Heart left ventricle (tissue), 16 donors: ENCODE measurements at places on chromosomes 3 and 15. TPM values are rescaled to one million over a fixed set of nuclear protein-coding genes. Genes with fewer than 3 reads are reported as not detected.

- H3K36me3 ChIP-seq, result no peaks in the 10 kb centered on the region
- no peak overlapping the region for H3K4me3 ChIP-seq
- no peaks in the 10 kb centered on the region for H3K27me3 ChIP-seq
Measured at GRCh38 chr3:17110660-17111396, 226.1 kb downstream of the PLCL2 start.

PLCB2 gene
- polyA plus RNA-seq, result 7.7 TPM

P2RY14 gene
- 0.75 TPM for polyA plus RNA-seq

DLEC1 gene
- polyA plus RNA-seq, result 0.06 TPM

CHRD gene
- polyA plus RNA-seq, result 6.3 TPM

- no peak for DNase-seq
- H3K4me3 ChIP-seq, result no peak overlapping the region
- H3K4me1 ChIP-seq, result peaks cover 12% of the 10 kb centered on the region
- H3K27me3 ChIP-seq, result no peaks in the 10 kb centered on the region
Measured at GRCh38 chr3:67599821-67600220, 54.6 kb downstream of the SUCLG2 start.

DNA sequence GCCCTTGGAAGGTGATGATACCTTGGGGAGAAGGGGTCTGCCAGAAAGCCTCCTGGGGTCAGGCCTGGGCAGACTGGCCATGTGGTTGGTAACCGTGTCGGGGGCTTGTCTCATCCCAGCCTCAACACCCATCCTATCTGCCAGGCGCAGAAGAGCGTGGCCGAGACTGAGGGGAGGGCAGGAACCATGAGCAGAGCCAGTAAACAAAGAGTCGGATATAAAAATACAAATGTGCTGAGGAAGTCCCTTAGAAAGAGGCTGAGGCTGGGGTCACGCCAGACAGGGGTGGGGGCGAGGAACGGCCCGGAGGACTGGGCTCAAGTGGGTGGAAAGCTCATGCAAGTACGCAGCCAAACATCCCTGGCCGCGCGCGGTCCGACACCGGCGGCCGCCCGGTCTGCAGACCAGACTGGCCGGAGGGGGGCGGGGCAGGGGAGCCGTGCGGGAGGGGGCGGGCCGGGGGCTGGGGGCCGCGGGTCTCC lies 1.9 kb downstream of the CAMK2N2 start:
- H3K27me3 ChIP-seq, result peaks cover 36% of the 10 kb centered on the region
- no peak overlapping the region for H3K4me3 ChIP-seq
- H3K4me1 ChIP-seq, result peaks cover 35% of the 10 kb centered on the region
- DNase-seq, result no peak
- H3K36me3 ChIP-seq, result no peaks in the 10 kb centered on the region

THPO gene
- 0.19 TPM for polyA plus RNA-seq

- no peaks in the 10 kb centered on the region for H3K36me3 ChIP-seq
- H3K4me1 ChIP-seq, result peaks cover 3% of the 10 kb centered on the region
- DNase-seq, result no peak
- no peak overlapping the region for H3K4me3 ChIP-seq
- no peaks in the 10 kb centered on the region for H3K27me3 ChIP-seq
Measured at GRCh38 chr3:112382543-112383160, 49.7 kb downstream of the CD200 start.
